NCI-H2107 (cell line): ENCODE measurements at places on chromosomes 12 and 14.

- no peak for DNase-seq
Measured at GRCh38 chr14:105378199-105378598, 20.1 kb upstream of the TEX22 start.

DNA sequence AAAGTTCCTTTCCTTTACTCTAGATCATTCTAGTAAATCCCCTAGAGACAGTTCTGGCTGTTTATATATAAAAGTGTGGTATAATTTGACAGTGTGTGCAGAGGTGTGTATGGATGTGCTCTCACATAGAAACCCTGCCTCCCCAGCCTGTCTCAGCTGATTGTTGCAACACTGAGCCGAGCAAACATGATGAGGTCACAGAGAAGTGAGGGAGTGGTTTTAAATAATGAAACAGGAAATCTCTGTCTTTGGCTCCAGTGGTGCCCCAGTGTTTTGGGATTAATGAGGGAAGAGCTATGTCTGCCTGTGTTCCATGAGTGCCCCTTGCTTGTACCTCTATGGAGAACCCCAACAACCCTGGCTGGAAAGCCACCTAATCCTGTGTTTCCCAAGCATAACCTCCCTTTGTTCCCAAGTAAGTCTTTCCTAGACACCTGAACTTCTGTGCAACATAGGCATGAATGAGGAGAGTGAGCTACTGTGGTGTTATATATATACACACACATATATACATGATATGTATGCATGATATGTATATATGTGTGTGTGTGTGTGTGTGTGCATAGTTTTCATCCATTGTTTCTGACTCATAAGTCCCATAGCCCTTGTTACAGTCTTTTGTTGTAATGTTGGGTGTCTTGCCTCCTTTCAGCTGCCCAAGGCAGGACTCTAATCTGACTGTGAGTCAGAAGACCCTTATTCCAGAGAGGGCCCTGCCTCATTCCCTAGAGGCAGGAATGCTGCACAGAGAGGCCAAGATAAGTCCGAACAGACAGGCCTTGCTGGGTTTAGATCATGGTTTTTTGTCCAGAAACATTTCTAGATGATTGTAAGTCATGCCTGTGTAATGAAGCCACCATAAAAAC, 18.0 kb downstream of the TRAF3 start:
- peak; percentile 40 for DNase-seq

- DNase-seq, result no peak
Measured at GRCh38 chr14:74875941-74876913, at the start of gene PROX2. Gene PROX2, minus strand, starts transcription at chr14:74876145. Its CDS starts 12,311 bp downstream, at chr14:74863834.

DNA sequence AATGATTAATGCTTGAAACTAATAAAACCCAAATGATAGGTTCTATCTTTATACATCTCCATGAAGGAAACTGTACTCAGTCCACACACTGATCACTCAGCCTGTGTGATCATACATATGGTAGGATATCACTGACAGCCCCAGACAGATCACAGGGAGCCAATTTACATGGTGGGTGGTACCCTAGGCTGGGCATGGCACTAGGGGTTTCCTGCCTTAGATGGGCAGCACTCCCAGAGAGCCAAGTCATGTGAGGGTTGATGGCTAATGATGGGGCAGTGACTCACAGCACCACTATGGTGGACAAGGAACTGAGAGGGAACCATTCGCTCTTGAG, 89.6 kb upstream of the PTPRR start:
- no peak for DNase-seq

GRCh38 chr12:124939421-124940142, 25.1 kb upstream of the UBC start:
- no peak for DNase-seq

GRCh38 chr12:52480073-52480472, 6.5 kb upstream of the KRT6C start:
- DNase-seq, result no peak

- no peak for DNase-seq
Measured at GRCh38 chr14:37195327-37195726, 2.4 kb upstream of the MIPOL1 start.

- no peak for DNase-seq
Measured at GRCh38 chr14:42628602-42629001, 1021.9 kb downstream of the LRFN5 start.

- no peak for DNase-seq
Measured at GRCh38 chr12:24546084-24546483, 402.8 kb downstream of the BCAT1 start.

DNA sequence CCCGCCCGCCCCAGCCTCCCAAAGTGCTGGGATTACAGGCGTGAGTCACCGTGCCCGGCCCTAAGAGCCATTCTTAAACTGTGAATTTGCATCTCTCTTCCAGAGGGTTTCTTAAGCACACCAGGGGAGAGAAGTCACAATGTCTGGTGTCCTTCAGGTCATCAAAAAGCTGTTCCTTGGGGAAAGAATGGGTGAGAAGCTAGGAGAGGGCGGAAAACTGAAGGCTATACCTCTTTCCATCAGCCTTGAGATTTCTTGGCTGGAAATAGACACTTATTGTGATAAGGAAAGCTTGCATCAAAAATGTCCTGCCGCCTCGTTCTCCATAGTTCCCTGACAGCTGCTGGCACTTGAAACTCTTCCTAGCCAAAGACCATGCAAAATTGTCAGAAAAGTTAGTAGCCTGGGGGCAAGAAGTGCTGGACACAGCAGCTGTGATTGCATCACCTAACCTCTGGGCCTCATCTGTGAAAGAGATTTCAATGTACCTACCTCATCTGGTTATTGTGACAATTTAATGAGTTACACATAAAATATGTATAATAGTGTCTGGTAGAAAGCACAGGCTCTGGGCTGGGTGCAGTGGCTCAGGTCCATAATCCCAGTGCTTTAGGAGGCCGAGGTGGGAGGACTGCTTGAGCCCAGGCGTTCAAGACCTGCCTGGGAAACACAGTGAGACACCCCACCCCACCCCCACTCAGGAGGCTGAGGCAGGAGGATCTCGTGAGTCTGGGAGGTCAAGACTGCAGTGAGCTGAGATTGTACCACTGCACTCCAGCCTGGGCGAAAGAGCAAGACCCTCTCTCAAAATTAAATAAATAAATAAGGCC, 9.7 kb upstream of the UBC start:
- DNase-seq, result no peak

DNA sequence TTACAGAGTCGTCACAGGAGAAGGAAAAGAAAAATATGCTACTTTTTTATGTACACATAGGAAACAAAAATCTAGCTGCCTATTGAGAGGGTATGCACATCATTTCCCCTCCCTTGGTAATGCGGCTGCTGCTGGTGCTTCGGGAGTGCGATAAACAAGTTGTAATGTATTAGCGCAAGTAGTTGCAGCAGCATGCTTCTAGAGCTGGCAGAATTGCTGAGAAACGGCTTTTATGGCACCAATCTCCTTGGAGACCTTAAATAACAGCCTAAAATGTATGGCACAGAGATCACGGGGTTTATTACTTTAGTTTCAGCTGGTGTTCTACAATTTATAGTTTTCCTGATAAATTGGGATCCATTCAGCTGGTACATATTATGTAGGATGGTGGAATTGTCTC, 447.6 kb upstream of the TMPO start:
- no peak for DNase-seq

GRCh38 chr12:100248886-100249285, 18.0 kb downstream of the DEPDC4 start:
- no peak for DNase-seq

GRCh38 chr12:14167005-14167628, 185.7 kb upstream of the GRIN2B start:
- DNase-seq, result peak; percentile 6

- no peak for DNase-seq
Measured at GRCh38 chr12:57777911-57778310, 4.7 kb upstream of the TSFM start.

DNA sequence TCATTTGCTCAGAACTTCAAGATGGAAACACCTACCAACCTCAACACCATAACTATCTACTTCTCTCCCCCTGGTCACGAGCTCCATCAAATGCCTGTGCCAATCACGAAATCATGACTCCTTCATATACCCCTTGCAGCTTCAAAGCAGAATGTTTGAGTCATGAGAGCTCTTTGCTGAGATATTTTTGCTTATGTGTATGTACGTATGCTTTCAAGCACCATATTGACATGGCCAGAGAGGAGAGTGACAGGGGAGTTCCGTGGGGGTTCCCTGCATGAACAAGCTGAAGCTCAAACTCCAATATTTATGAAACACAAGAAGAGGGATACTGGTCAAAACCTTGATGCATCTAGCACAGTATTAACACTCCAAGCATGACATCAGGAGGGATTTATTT, 374.4 kb downstream of the DPF3 start:
- no peak for DNase-seq

- DNase-seq, result peak; percentile 86
Measured at GRCh38 chr14:66359500-66359899, 126.7 kb upstream of the CCDC196 start.

DNA sequence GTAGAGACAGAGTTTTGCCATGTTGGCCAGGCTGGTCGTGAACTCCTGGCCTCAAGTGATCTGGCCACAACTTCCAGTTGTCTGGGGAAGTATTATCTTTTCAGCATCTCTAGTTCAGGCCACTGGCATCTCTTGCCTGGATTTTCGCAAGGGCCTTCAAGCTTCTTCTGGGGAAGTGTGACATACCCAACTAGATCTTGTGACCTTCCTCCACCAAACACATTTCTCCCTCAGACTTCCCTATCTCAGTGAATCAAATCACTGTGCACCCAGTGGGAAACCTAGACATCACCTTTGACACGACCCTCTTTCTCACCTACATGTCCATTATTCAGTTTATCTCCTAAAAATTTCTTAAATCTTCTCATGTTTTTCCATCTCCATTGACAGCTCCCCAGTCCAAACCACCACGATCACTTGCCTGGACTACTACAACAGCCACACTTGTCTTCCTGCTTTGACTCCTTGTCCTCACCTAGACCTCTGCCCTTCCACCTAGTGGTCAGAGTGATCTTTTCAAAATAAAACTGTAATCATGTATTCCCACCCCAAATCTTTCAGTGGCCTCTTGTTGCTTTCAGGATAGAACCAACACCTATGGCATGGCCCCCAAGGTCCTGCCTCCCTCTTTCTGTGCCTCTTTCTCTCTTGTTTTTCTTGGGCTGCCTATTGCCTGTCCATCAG, 3.3 kb downstream of the EEF1AKMT3 start:
- DNase-seq, result no peak

GRCh38 chr14:32017587-32017986, 59.5 kb upstream of the ARHGAP5 start:
- no peak for DNase-seq

- DNase-seq, result peak; percentile 60
Measured at GRCh38 chr14:106844608-106845285, 1318.4 kb downstream of the TMEM121 start.
